ENCODE measurements at places on chromosomes 1 and 21.

- DNase-seq: peak; percentile 83
Observed at GRCh38 chr1:156583821-156584622, 4.5 kb downstream of the TTC24 start.

- no peak for DNase-seq
Observed at GRCh38 chr1:225888898-225889601, at the start of gene LEFTY1. Gene LEFTY1 (minus strand): TSS chr1:225889146. CDS start chr1:225889066, 80 bp downstream.

DNA sequence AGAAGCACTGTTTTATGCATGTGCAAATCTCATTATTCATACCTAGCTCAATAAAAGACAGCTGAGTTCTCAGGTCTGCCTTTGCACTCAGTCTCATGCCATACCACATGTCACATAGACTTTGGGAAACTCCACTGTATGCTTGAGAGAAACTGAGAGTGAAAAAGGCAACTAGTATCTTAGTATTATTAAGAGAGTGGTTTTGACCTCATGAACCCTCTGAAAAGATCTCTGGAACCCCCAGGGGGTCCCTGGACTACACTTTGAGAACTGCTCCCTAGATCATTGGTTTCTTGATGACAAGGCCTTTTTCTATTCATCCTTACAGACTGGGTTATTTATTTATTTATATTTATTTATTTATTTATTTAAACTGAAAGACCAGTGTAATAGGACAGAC is 3.7 kb upstream of the RHEX start:
- DNase-seq: no peak

DNA sequence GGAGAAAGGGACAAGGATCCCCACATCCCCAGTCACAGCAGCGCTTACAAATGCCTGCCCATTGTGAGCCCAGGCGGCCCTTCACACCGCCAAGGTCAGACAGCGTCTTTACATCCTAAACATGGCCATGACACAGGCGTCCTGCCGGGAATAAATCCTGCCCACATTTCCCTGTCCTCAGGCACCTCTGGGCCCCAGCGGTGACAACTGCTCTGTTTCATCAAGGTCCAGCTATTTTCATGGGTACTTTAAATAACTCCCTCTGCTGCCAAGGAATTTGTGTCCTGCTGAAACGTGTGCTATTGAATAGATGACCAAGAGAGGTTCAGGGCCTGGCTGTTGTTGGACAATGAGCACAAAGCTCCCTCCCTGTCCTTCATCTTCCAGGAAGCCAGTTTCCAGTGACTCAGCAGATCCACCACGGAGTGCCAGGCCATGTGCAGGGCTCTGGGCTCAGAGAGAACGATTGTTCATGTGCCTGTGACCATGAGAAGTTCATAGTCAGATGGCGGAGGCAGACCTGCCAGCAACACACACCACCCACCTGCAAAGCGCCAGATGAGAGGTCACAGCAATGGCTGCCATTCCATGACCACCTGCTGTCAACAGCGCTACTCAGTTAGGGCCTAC is 195.8 kb downstream of the MATN1 start:
- DNase-seq: no peak

DNA sequence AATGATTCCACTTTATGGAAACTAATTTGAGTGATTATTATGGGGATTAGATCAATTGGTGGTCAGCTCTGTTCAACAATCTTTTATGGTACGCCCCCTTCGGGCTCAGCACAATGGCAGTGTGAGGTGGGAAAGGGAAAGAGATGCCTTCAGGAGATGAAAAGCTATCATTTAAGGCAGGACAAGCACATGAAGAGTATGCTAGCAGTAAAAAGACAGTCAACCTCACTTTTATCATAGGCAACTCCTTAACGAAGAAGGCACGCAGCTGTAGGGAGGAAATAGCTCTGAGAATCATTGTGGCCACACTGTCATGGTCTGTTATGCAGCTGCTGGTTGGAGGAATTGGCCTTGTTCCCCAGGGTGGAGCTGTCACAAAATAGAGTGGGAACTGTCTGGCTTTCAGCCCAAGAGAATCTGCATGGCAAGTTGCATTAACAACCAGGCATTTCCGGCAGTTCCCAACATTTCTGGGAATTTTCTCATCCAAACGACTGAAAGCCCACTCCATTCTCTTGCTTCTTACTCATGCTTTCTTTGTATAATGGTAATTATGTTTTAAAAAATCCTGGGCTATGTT is 54.4 kb upstream of the BCL10 start:
- no peak for DNase-seq

DNA sequence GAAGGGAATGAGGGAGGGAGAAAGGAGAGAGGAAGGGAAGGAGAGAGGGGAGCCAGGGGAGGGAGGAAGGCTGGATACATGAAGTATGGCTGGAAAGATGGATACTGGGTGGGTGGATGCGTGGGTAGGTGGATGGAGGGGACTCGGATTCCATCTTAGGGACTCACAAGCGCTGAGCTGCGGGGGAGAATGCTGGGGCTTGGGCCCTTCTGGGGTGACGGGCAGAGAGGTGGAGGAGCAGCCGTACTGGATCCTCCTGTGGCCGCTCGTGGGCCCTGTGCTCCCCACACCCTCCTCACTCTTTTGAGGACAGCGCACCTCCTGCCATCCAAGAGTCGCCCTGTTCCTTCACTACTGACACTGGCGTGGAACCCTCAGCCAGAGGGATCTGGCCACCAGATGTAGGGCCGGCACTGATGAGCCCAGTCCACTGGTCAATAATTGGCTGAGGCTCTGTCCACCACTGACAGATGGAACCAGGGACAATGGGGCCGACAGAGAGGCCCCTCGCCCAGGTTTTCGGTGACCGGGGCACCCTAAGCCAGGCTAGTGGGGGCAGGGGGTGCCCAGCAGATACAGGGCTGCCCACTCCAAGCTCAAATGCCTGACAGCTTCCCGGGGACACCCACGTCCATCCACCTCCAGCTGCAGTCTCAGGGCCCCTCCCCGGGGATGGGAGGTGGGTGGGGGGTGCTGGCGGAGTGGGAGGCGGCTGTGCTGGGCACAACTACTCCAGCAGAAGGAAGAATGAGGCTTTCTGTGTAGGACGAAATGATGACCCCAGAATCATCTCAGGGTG is 4.4 kb upstream of the ACTRT2 start:
- no peak for DNase-seq

DNA sequence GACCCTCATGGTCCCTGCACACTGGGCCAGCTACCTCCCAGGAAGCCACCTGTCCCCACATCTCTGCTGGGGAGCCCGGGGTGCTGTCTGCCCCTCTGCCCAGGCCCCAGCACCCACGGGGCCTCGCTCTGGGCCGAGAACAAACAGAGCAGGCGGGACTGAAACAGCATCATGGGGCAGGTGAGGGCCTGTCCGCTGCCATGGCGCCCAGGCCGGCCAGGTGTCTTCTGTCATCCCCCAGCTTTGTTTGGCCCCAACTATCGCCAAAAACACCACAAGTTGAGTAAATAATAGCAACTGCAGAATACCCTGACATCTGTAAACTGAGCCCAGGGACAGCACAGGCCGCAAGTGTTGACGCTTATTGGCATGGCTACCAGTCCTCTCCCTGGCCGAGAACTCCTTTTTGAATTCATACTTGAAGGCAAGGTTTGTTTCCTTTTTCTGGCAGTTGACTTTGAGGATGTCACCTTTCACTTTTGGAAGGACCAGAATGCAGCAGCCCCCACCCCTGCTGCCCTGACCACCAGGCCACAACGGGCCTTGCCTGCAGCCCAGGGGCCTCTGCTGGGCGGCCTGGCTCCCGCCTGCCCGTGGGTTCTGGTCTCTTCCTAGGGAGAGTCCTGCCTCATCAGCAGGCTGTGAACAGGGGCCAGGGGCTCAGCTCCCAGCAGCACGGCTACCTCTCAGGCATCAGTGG is 152.7 kb downstream of the CASZ1 start:
- no peak for DNase-seq

DNA sequence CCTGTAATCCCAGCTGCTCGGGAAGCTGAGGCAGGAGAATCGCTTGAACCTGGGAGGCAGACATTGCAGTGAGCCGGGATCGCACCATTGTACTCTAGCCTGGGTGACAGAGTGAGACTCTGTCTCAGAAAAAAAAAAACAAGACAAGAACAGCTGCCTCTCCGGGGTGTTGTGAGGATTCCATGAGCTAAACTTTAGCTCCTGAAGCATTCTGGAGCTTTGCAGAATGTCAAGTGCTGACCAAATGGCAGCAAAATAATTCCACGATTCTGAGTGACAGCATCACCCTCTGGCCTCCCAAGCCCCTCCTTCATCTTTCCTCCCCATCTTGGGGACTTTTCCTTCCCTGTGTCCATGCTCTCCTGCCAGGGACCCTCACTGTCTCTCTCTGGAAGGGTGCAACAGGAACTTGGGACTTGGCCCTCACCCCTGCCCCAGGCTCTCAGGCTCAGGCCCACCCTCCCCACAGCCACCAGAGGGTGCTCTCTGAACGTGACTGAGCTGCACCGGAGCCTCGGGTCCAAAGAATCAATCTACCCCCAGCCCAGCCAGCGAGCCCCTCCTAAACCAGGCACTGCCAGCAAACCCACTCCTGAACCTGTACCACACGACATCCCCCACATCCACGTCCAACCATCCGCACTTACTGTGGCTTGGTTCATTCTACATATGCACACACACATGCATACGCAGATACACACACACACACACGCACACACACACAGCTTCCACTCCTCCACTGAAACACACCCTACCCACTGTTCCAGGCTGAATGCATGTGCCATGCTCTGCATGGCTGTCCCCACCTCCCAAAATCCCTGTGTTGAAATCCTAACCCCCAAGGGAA is 45.7 kb downstream of the ACOT7 start:
- DNase-seq: peak; percentile 56
